ENCODE measurements at places on chromosomes 2 and 18.

- no peak for DNase-seq
Observed at GRCh38 chr2:204293884-204294747, 251.2 kb upstream of the PARD3B start.

DNA sequence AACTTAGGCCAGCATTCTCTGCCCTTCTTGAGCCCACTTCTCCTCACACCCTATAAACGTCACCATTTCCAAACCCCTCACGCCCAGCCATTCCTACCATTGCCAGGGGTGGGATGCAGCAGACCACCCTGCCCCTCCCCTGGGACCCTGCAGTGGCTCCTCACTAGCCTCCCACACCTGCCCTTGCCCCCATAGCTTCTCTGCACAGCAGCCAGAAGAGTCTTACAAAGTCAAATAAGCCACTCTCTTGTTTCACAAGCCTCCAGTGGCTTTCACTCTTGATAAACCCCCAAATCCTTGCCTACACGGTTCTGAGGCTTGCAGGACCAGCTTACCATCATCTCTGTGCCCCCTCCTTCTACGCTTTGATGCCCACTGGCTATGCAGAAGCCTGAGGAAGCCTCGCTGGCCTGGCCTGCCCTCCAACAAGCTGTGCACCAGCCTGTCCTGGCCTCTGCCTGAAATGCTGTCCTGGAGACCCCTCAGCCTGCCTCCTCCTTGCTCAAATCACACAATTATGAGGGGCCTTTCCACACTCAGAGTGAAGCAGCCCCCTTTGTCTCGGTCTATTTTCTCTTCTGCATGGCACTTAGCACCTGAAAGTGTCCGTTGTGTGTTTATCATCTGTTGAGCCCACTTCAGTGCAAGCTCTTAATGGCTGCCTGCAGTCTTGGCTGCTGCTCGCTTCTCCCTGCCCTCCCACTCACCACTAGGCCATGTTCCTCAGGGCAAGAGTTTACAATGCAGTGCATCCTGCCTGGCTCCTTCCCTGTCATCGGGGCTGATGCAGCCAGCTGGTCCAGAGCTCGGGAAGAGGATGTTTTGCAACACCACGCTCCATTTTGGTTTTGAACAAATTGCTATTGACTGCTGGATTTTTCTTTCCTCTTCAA lies 82.6 kb upstream of the RGPD5 start:
- no peak for DNase-seq

DNA sequence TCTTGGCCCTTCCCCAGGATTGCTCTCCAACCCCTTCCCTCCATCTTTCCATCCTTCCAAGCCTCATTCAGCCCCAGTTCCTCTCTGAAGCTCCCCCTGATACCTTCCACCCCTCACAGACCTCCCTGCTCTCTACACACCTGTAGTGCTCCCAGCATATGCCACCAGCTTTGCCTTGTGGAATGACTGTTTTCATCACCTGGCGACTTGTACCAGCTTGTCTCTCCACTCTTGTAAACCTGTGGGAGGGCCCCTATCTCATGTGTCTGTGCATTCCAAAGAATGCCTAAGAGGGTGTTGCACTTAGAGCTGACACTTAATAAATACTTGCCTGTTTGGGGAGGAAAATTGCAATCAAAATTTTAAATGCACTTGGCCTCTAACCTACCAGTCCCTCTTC lies 198.7 kb downstream of the BCL11A start:
- DNase-seq: no peak

DNA sequence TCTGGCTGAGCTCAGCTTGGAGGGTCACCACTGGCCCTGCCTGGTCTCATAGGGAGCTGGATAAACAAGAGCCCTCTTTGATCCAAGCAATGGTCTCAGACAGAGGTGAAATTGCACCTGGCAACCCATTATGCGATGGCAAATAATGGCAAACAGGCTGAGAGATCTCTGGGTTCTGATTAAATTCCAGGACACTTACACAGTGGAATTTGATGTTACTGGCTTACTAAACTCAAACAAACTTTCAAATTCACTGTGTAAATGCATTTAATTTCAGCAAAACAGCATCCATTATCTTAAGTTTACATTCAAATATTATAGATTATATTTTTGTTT lies 19.5 kb upstream of the STAT4 start:
- no peak for DNase-seq

- DNase-seq: peak; percentile 64
Observed at GRCh38 chr18:35497027-35497369, 762 bp downstream of the INO80C start.

GRCh38 chr18:55351980-55352714 lies 235.8 kb downstream of the TCF4 start:
- DNase-seq: no peak

GRCh38 chr2:46615986-46616485 lies 136.7 kb downstream of the TMEM247 start:
- DNase-seq: peak; percentile 58

- DNase-seq: no peak
Observed at GRCh38 chr2:203003716-203004115, 11.0 kb upstream of the NBEAL1 start.

DNA sequence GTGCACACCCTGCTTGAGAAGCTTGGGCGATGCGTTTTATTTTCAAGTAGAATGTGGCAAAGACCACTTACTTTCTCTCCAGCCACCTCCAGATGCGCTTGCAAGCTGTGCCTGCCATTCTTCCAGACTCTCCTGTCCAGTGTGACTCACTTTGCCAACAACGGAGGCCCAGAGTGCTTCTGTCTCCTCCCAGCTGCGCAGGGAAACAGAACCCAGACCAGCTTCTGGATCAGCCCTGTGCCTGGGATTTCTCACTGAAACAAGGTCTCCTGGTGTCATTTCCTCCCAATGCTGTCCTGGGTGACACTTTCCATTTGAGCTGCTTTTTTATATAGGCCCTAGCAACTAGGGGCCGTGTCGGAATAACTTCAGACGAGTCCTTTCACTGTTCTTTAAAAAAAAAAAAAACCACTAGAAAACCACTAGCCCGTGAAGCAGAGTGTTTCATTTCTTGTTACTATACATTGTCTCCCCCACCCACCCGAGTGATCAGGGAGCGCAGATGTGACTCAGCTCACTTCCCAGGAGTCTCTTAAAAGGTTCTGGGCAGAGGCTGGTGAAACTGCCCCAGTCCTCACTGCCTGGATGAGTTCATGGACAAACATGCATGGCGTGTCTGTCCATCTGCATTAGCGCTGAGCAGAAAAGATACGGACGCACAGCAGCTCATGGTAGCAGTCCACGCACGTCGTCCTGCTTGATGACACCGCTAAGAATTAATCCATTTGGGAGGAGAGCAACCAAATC lies 25.3 kb upstream of the RPL31 start:
- DNase-seq: no peak

All from adipocyte (in vitro differentiated cells).